ENCODE measurements at places on chromosomes 4 and X.

DNA sequence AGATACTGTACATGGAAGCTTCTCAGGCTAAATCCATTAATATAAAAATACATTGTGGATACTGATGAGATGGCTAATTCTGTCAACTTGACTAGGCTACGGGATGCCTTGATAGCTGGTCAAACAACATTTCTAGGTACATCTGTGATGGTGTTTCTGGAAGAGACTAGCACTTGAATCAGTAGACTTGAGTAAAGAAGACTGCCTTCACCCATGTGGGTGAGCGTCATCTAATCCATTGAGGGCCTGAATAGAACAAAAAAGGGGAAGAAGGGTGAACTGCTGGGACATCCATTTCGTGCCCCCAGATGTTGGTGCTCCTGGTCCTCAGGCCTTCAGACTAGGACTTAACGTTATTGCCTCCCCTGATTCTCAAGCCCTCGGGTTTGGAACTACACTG, 3.7 kb upstream of the SRP72 start:
- DNase-seq, result no peak

DNA sequence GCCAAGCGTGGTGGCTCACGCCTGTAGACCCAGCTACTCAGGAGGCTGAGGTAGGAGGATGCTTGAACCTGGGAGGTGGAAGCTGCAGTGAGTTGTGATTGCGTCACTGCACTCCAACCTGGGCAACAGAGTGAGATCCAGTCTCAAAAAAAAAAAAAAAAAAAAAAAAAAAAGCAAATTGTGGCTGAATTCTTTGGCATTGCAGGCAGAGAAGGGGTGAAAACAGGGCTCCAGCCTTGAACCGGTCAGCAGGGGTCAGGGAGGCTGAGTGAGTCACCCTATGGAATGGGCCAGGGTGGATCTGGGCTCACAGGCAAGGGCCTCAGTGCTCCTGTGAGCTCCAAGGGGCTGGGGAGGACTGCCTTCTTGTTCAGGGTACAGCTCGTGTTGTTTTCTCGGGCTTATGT, 13.2 kb upstream of the FAM3A start:
- DNase-seq, result no peak

DNA sequence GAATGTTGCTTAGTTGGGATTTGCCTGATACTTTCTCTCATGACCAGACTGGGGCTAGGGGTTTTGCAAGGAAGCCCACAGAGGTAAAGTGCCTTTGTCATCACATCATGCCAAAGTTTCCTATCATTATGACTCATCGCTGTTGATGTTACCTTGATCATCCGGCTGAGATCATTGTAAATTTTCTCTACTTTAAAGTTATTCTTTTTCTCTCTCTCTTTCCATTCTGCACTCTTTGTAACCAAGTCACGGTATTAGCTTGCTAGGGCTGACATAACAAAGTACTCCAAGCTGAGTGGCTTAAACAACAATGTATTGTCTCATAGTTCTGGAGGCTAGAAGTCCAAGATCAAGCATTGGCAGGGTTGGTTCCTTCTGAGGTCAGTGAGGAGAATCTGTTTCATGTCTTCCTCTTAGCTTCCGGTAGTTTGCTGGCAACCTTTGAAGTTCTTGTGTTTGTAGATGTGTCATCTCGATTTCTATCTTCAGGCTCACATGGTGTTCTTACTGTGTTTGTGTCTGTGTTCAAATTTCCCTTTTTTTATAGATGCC, 113.0 kb downstream of the DTHD1 start:
- DNase-seq, result peak; percentile 25

DNA sequence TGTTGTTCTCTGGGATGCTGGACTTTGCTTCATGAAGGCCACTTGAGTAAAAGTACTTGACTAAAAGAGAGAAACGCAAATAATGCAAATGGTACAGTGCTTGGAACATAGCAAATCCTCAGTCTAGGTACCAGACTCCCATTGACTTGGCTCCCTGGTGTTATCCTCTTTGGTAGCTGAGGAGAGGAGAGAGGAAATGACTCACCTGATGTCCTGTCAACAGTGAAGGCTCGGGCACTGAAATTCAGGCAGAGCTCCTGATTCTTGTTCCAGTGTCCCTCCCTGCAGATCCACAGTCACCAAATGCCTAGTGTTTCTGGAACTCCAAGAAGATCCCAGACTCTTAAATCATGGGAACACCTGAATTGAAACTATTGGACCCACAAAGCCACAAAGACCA, 22.5 kb upstream of the TCEAL4 start:
- DNase-seq, result no peak

DNA sequence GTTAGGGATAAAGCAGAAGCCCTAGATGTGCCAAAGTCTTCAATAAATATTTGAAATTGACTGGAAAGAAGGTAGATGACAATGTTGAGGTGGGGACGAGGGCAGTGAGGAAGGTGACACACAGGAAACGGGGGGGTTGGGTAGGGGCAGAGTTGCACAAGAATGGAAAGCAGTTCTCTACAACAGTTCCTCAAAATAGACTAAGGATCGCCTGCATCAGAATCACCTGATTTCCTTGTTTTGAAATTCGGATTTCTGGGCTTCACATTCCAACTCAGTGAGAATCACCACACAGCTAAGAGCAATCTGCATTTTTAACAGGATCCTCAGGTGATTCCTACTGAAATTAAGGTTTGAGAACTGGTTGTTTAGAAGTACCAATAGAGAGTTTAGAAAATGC, 70.6 kb downstream of the ARFIP1 start:
- no peak for DNase-seq

All from activated gamma-delta T cell treated with anti-CD3 and anti-CD28 coated beads, Interleukin-2, amount 50 U/mL, for 16 hours (primary cell).